ENCODE measurements at places on chromosomes 4 and X. TPM values are rescaled to one million over a fixed set of nuclear protein-coding genes. Genes with fewer than 3 reads are reported as not detected.

DNA sequence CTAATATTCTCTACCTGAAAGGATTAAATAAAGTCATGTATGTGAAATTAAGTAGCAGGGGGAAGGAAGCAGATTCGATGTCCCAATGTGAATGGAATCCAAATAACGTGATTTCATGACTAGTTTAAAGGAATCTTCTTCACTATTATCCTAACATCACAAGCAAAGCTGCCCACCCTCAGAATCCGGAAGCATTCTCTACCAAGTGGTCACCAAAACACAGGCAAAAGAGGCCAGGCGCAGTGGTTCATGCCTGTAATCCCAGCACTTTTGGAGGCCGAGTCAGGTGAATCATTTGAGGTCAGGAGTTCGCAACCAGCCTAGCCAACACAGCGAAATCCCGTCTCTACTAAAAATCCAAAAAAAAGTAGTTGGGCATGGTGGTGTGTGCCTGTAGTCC, 212.9 kb downstream of the LDB2 start:
- no peak for DNase-seq

DNA sequence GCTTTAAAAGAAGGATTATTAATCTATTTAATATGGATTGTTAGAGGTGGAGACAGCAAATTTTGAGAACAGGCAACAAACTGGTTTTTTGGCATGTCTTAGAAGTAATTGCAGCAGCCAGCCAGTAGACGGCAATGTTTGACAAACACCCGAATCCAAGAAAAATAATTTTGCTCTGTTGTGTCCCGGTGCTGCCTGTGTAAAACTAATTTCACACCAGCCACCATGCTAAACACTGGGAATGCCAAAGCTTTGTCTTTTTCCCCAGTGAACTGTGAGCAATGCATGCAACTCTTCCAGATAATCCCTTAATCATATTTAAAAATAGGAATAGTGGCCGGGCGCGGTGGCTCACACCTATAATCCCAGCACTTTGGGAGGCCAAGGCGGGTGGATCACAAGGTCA, 25.9 kb downstream of the SMIM31 start:
- DNase-seq, result peak; percentile 35

DNA sequence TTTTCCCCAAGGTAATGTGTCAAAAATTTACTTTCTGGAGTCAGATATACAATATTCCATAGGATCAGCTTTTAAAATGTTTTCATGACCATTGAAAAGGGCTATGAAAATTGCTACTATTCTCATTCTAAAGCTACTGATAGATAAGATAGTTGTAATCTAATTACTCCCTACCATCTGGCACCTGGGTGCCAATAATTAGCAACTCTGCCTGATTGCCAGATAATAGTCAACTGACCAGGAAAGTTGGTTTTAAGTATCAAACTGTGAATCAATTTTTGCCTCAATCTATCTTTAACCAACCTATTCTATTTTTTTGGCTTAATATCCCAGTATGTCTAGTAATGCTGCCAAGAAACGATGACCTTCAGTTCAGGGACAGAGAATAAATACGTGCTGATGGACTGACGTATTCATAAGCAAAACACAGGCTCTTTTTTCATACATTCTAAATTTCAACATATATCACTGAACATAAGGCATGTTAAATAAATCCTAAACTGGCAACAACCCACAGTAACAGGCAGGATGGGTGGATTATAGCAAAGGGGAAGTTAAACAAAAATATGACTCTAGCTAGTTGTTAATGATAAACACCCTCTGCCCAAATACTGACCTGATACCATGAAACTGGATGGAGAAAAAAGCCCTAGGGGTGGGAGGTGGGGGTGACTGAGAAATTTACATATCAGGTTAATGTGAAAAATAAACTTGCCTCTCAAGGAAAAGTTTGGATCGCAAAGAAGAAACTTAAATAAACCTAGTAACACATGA, 18.2 kb downstream of the SH3RF1 start:
- no peak for DNase-seq

DNA sequence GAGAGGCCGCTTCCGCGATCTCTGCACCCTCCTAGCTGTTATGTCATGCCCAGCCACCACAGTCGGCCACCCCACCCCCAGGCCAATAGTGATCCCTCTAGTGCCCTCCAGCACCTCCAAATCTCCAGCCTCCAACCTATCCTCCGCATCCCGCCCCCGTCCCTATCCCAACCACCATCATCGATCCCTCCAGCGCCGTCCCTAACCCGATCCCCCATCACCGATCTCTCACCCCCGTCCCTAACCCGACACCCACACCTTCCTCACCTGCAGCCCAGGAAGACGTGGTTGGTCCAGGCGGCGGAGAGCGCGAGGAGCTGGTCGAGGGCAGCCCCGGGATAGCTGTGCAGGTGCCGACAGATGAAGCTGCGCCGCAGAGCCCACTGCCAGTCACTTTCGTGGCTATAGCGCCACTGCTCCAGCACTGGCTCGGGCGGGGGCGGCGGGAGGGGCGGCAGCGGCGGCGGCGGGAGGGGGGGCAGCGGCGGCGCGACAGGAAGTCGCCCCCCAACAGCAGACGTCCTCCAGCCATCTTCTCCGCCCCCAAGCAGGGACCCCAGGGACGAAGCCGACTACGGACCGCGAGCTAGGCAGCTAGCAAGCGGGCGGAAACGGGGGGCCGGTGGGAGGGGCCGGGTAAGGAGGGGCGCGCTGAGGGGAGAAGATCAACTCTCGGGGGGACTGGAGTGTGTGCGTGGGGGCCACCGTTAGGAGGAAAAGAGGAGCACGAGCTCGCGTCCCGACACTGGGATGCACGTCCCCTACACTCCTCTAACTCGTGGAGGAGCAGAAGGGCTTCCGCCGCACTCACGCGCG, 552 bp downstream of the NKRF start:
- DNase-seq, result peak; percentile 5

GPAT3 gene
- polyA plus RNA-seq, result 13.1 TPM

DNA sequence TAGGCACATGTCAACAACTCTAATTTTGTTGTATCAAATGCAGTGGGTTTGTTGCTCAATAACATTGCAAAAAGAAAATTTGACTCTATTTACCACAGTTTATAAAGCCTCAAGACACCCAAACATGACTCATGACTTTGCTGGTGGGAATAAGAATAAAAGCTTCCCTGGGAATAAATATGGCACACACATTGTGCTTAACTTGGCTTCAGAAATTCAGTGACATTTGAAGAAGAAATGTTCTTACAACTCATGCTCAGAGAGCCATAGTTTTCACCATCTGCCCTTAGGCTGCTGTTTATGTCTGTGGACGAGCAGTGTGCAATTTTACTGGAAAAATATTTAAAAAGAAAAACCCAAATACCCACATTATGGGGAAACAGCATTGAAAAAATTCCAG, 60.9 kb downstream of the SPATA18 start:
- DNase-seq, result no peak

DNA sequence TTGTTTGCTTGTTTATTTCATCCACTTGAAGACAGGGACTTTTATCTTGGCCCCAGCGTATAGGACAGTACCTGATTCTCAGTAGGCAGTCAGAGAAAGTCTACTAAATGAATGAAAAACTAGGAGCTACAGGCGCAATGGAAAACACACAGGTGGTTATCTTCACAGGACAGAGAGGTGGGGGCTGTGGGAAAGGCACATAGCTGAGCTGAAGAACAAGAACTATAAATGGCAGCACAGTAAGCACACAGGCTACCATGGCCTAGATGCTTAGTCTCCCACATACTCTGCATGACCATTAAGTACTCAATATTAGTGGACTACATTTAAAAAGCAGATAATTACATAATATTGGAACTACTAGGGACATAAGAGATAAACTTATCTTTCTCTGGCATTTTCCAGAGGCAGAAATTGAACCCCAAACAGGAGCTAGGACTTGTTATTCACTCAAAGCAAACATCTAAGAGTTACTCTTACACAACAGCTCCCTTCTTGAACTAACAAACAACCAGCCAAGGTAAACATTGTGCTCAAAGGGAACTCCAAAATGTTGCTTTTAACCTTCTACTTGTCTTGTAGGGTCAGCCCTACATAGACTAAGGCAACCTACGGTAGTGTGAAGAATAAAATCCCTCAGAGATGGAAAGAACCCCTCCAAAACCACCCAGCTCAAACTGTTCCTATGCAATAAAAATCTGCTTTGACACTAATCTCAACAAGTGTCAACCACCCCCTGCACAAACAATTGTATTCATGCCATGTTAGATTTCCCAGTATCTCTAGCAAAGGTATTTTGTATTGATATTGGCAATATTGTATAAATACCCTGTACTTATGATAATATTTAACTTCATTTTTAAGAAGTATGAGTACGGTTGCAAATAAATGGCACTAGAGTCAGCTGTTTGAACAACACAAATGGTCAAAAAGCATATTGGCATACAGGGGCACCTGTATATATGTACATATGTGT, 593.6 kb downstream of the KLHL13 start:
- DNase-seq, result no peak

DNA sequence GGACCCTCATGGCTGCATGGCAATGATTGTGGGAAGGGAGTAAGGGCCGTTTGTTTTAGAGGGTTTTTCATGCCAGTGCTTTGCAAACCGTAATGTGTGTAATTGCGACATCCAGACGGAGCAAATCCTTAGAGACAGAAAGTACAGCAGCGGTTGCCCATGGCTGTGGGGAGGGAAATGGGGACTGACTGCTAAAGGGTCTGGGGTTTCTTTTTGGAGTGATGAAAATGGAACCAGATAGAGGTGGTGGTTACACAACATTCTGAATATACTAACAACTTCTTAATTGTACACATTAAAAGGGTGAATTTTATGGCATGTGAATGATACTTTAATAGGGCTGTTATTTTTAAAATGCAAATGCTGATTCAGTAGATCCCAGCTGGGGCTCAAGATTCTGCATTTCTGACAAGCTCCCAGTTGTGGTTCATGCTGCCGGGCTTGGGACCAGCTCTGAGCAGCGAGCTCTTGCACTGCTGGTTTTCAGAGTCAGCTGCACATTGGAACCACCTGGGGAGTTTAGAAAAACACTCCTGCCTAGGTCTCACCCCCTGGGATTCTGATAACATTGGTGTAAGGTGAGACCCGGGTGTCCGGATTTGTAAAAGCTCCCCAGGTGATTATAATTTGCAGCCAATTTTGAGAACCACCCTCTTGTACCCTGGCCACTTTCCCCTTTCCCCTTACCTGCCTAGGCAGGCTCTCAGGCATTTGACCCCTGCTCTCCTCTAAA, 47.7 kb downstream of the PRPS1 start:
- no peak for DNase-seq

- no peak for DNase-seq
Measured at GRCh38 chr4:148962539-148963290, 520.5 kb upstream of the NR3C2 start.

DNA sequence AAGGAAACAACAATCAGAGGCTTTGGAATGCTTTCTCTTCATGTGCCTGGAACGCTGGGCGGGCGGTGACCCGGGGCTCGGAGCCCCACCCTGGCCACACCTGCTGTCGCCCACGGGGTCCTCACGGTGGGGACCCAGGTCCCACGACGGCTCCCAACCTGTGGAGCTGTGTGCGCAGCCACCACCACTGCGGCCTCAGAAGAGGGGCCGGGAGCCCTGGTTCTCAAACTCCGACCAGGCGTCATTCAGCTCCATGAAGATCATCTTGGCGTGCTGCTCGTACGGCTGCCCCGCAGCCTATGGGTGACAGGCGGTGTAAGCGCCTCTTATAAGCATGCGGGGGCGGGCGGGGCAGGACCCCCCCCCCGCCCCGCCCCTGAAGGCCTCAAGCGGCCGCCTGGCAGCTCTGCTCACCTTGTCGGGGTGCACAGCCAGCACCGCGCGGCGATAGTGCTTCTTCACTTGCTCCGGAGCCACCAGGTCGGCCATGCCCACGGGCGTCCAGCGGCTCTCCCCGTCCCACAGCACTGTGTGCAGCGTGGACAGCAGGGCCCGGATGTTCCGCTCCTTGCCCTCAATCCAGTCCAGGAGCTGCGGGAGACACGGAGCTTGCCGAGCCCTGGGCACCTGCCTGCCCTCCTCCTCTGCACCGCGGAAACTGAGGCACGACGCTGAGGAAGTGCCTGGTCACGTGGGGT, 23.7 kb upstream of the CPLX1 start:
- no peak for DNase-seq

DNA sequence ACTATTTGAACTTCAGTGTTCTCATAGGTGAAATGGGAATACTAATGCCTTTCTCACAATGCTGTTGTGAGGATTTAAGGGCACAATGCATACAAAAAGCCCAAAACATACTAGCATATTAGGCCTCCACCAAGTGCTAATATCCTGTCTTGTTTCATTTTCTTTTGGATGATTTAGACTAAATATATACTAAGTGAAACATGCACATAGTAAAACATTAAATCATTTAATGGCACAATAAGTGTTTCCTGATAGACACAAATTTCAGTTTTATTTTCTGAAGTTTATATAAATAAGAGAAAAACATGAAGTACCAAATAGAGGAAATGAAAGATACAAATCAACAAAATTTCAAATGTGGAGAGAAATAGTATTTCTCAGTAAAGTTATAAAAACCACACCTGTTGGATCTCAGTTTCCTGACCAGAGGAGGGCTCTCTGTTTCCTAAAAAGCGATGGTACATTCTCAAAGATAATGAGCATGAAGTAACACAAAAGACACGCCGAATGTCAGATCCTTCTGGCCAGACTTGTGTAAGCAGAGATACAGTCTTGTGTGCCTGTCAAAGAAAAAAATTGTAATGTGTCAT, 25.1 kb downstream of the DDX60 start:
- no peak for DNase-seq

DNA sequence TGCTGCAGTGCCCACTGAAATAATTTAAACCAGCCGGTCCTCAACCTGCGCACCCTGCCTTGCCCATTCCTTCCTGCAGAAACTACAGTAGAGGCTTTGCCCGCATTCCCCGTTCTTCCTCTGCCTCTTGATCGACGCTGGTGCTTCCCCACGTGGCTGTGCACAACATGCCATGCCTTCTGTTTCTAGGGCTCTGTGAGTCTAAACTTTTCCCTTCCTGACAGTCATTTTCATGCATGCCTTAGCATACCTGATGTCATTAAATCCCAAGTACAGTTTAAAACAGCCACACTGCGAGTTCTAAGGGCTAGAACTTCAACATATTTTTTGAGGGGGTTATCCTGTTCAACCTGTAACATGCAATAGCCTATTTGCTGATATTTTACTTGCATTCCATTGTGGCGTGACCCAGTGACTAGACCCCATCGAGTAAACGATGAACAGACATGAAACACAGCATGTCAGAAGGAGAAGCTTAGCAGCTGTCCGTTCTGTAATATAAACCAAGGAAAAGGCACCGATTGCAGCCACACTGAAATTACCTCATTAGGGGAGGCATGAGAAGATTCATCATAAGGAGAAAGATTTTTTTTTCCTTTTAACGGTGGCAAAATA, 232.5 kb downstream of the ARHGAP10 start:
- no peak for DNase-seq

DNA sequence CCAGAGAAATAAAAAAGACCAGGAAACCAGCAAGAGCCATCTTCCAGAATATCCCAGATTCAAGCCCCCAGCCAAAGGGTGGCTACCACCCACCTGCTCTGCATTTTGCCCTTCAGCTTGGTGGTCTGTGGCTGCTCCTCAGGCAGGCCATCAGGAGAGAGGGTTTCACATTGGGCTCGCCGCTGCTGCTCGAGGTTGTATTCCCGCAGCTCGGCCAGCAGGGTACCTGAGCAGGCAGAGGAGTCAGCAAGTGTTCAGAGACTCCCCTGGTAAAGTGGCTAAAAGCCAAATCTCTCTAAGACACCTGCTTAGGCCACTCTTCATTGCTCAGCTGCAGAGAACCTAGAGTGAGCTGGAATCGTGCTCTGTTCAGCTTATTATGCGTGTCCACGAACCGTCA, 110.8 kb upstream of the HSD17B10 start:
- DNase-seq, result no peak

L1CAM gene
- 13.3 TPM for polyA plus RNA-seq

- no peak for DNase-seq
Measured at GRCh38 chr4:152094970-152095700, 334.3 kb upstream of the GATB start.

Data from A549 (cell line).